ENCODE measurements at places on chromosomes 5 and 9.

- no peak for DNase-seq
These were observed 19.3 kb upstream of the RXRA start for GRCh38 chr9:134306636-134307600.

GRCh38 chr9:126695701-126696400 lies 82.1 kb downstream of the LMX1B start:
- DNase-seq = no peak

DNA sequence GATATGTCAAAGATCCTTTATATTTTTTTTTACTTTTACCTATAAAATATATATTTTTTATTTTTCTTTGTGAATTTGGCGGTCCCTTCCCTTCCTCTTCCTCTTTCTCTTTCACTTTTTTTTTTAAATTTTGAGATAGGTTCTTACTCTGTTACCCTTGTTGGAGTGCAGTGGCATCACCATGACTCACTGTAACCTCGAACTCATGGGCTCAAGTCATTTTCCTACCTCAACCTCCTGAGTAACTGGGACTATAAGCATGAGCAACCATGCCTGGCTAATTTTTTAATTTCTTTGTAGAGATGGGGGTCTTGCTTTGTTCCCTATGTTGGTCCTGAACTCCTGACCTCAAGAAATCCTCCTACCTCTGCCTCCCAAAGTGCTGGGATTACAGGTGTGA lies 258.0 kb upstream of the CLINT1 start:
- no peak for DNase-seq

DNA sequence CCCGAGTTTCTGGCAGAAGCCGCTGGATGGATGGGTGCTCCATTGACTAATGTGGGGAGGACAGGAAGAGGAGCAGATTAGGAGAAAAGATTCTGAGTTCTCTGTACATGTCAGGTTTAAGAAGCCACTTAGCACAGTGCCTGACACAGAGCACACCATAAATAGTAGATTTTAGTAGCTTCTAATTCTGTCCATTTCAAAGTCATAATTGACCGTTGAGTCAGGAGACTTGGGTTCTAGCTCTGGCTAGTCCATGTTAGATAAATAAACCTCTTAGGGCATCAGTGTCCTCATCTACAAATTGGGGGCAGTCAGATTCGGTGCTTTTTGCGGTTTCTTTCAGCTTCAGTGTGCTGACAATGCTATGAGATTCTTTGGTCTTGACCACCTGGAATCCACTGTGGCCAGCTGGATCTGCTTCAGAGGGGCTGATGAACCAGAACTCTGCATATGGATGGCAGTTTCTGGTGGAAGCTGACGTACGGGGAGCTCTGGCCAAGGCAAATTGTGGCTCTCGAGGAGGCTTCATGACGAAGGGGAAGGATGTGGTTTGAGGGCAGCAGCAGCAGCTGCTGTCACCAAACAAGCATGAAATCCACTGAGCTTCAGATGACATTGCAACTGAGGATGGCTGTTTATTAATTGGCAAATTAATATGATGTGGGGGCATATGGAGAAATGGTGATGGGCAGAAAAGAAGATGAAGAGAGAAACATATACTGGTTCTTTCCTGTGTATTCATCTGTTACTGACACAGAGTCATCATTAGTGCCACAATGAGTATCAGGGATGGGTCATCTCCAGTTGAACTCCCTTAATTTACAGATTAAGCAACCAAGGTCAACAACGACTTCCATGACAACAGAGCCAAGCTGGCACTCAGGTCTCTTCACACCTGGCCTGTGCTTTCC lies 134.4 kb downstream of the AOPEP start:
- DNase-seq = no peak

GRCh38 chr5:142511358-142511757 lies 174.5 kb downstream of the FGF1 start:
- DNase-seq = no peak

DNA sequence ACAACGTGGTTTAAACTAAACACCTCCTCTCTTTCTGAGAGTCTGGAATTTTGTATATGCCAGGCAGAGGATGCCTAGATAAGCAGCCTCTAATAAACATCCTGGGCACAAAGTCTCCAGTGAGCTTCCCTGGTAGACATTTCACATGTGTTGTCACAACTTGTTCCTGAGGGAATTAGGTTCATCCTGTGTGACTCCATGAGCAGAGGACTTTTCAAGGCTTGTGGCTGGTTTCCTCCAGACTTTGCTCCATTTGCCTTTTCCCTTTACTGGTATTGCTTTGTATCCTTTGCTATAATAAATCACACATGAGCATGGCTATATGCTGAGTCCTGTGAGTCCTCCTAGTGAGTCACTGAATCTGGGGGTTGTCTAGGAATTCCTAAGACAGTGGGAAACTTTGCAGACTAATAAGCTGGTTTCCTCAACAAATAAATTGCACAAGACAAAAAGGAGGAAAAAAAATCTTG lies 77.4 kb downstream of the NR2F1-AS1 start:
- DNase-seq = no peak

GRCh38 chr5:133106343-133106742 lies 54.5 kb downstream of the HSPA4 start:
- no peak for DNase-seq

- DNase-seq = no peak
These were observed 100.7 kb downstream of the PAM start for GRCh38 chr5:102855681-102856388.

- DNase-seq = no peak
These were observed 221.2 kb upstream of the CD180 start for GRCh38 chr5:67417839-67418238.

GRCh38 chr5:60350794-60351193 lies 349.2 kb downstream of the DEPDC1B start:
- DNase-seq = no peak

- no peak for DNase-seq
These were observed 128.5 kb downstream of the RGS3 start for GRCh38 chr9:113591899-113592625.

- DNase-seq = no peak
These were observed 61.0 kb downstream of the IPPK start for GRCh38 chr9:92608909-92609445.

DNA sequence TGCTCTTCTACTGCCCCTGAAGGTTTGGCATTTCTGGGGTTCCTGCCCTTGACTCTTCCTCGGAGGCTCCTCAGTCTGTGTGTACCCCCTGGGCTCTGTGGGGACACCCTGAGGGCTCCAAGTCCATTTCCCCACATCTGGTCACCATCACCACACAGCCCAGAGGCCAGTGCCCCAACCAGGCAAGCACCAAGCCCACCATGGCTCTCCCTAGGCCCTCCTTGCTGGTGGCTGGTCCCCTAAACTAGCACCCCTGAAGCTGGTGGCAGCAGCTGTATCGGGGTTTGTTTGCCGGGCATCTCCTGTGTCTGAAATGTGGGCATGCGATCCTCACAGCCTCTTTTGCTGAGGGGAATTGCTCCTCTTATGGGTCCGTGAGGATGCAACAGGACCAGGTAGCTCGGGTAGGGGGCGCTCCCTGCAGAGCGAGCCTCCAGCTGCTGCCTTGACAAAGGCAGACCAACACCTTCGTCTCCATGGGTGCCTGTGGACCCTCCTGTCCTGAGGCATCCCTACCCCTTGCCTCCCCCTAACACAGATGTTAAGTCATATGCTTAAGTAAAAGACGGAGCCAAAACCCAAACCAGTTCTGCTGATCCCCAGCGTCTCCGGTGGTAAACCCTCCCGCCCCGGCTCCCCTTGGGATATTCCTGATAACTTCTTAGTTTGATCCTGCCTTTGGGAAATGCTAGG lies 138.9 kb upstream of the IRX4 start:
- DNase-seq = no peak

GRCh38 chr9:115997923-115998322 lies 155.7 kb upstream of the PAPPA start:
- no peak for DNase-seq

- DNase-seq = no peak
These were observed 100.4 kb upstream of the SEMA6A start for GRCh38 chr5:116674881-116675625.

- DNase-seq = no peak
These were observed 31.7 kb downstream of the UGCG start for GRCh38 chr9:111928359-111928720.

- DNase-seq = no peak
These were observed 170.2 kb upstream of the HMHB1 start for GRCh38 chr5:143641549-143642355.

DNA sequence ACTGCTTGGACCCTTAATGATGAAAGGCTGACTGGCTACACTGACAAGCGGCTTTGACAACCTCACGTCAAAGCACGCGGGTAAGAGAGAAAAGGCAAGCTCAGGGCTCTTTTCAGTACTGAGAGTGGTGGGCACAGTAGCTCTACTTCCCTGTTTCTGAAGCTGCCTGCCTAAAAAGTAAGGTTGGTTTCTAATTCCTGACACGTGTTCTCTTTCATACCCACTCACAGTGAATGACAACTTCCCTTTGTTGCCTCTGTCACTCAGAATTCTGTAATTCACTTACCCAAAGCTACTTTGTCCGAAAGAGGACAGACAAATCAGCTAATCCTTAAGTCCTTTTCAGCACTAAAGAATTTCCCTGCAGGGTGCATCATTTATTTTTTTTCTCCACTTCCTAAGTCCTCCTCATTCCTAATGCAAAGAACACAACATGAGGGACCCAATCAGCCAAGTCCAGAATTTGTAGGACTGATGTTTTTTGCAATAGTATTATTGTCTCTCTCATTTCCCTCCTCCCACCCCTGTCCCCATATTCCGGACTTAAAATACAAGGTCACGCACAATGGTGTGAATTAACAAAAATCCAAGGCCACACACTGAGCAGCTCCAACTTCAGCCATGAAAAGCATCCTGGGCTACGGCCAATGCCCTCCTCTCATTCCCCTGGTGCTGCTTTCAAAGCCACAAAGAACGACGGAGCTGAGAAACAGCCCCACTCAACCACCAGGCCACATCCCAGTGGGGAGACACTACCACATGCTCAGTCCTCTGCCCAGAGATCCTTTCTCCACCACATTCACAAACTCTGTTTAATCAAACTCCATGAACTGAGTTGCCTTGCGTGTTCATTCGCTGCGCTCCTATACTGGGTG lies 221.0 kb downstream of the TSSK1B start:
- DNase-seq = no peak

DNA sequence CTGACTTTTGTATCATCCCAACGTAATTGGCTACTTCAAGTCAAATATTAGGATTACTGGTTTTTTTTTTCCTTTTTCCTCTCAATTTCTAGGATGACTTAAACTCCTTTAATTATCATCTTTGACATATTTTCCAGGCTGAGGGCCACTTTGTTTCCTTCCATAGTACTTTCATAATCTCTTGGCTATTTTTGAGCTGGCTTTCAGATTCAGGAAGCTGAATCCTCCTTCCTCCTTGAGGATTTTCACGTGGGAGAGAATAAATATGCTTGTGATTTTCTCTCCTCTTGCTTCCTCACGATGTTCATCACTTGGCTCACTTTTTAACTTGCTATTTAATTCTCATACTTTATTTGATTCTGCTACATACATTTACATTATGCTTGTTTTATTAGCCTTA lies 88.1 kb downstream of the ITGA1 start:
- no peak for DNase-seq

- no peak for DNase-seq
These were observed 113.1 kb upstream of the TBC1D2 start for GRCh38 chr9:98368366-98369065.

DNA sequence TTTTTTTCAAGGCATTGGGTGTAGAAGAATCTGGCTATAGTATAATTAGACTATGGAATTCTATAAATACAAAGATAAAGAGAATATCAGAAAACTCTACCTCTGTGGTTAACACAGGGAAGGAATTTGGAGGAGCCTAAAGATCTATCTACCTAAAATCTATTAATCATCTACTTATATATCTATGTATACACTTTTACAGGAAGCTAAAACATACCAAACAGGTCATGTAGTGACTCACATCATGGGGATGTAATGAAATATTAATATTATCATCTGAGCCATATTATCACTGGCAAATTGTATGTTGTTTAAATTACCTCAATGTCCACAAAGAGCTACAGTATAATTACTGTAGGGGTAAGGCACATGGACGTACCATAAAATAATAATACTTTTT lies 1748.2 kb downstream of the EFNA5 start:
- no peak for DNase-seq

DNA sequence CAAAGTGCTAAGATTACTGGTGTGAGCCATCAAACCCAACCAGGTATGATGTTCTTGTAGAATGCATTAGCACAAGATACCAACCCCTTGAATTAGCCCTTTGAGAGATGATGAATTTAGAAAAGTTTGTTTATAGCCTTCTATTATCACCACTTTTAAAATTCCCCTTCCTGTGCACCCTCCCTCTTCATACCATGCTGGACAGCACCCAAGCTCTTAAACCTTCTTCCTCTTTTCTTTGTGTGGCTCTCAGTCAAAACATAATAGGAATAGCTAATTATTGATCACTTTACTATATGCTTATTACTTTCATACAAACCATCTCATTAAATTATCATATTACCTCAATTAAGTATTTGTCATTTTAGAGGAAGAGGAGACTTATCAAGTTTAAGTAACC lies 87.6 kb upstream of the TMED7 start:
- DNase-seq = no peak

DNA sequence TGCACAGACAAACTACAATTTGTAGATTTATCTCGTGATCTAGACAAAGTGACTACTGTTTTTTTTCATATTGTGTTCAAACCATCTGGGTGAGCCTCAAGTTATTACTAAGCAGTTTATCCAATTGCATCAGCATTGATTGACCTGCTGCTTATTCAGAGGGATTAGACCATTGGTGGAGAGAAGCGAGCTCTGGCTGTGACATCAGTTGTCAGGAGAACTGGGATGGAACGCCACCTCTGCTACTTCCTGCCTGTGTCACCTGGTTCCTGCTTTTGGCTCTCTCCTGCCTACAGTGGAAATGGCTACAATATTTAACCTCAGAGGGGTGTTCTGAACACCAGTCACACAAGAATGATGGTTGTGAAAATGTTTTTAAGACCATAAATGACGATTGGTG lies 12.1 kb downstream of the NR4A3 start:
- no peak for DNase-seq

GRCh38 chr5:174895360-174895759 lies 171.0 kb downstream of the MSX2 start:
- no peak for DNase-seq

GRCh38 chr9:138014563-138014945 lies 137.0 kb downstream of the CACNA1B start:
- no peak for DNase-seq

DNA sequence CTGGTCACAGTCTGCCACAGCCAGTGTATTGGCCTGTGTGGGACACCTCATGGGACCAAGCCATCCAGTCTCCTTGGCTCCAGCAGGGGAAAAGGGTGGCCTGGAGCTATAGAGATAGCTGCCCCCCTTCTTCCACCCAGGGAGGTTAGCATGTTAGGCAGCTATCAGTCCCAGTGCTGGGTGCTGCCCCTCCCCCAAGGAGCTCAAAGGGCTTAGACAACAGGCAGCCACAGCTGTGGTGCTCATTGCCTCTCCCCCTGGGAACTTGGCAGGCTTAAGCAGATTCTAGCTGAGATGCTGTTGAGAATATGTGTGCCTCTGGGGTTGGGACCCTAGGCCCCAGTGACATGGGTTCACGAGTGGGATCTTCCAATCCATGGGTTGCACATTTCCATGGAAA lies 226.0 kb upstream of the PTGER4 start:
- no peak for DNase-seq
